ENCODE measurements at places on chromosomes 4 and X.

DNA sequence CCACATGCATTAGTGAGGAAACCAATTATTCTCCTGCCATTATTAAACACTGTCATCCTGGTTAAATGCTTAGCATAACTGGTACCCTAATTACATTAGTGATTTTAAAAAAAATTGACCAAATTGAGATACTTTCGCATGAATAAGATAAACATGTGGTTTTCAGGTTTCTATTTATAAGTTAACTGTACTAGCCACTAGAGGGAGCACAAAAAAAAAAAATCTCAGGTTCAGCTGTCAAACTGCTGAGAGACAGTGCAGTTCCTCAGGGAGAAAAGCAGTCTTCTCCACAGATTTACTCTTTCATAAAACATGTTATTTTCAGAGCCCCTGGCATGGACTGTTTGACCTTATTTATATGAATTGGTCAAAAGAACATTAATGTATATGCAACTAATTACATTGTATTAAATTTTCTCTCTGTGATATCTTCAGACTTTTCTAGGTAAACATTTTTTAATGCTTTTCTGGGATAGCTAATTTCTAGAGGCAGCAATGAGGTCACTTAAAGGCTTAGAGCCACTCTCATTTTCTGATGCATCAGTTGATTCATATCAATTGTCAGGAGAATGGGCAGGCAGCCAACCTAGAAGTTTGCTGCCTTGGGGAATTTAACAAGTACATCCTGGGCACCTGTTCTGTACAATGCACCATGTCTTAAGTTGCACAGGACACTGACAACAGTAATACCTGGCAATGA lies 167.5 kb downstream of the CDS1 start:
- DNase-seq: peak; percentile 69

- peak; percentile 13 for DNase-seq
Measured at GRCh38 chrX:80021621-80022020, 7.1 kb downstream of the TBX22 start.

GRCh38 chr4:106273831-106274230 lies 42.2 kb downstream of the TBCK start:
- DNase-seq: peak; percentile 64

DNA sequence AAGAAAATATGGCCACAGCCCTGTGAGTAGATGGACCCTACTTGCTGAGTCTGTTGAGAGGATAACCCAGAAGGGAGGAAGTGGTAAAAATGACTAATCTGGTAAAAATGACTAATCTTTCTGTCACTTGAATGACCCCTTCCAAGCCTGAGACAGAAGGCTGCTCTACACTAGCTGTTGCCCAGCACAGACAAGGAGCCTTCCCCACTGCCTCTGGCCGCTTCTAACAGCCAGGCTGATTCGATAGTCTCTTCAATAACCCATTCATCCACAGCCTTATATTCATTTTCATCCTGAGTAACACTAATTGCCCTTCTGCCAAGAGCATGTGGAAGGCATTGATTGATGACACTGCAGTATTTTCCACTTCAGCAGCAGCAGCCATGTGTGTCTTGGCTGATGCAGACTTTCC lies 18.4 kb downstream of the MAGEB17 start:
- DNase-seq: no peak

DNA sequence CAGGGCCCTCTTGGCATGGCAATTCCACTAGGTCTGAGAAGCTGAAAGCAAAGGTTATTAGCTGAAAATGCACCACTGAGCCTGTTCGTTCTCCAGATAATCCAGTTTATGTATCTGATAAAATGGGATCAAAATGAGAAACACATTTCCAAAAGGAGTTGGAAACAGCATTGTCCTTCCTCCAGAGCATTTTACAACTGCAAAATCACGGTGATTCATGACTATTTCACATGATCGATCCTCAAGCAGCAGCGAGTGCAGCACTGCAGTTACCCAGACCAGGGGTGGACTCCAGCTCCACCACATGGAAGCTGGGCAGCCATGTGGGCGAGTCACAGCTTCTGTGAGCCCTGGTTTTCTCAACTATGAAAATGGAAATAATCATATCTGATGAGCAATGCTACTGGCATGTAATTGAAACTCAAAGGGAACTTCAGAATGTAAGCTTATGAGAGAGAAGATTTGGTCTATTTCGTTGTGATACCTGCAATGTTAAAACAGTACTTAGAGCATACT lies 78.7 kb upstream of the MSX1 start:
- DNase-seq: no peak

GRCh38 chr4:112451831-112452230 lies 64.1 kb downstream of the NEUROG2 start:
- DNase-seq: no peak

DNA sequence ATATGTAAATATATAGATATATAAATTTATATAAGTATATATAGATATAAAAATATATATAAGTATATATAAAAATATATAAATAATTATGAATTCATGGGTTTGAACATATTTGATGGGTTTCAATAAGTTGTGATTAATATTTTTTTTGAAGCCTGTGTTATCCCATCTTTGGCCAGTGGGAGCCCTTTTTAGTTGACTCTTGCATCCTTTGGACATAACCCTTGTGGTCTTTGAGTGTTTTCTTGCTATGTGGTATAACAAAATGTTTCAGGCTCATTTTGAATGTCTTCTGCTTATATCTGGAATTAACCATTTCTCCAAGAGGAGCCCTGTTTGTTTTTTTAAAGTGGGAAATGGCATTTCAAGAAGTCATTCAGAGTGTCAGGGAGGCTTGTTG lies 15.2 kb downstream of the SNX25 start:
- no peak for DNase-seq

DNA sequence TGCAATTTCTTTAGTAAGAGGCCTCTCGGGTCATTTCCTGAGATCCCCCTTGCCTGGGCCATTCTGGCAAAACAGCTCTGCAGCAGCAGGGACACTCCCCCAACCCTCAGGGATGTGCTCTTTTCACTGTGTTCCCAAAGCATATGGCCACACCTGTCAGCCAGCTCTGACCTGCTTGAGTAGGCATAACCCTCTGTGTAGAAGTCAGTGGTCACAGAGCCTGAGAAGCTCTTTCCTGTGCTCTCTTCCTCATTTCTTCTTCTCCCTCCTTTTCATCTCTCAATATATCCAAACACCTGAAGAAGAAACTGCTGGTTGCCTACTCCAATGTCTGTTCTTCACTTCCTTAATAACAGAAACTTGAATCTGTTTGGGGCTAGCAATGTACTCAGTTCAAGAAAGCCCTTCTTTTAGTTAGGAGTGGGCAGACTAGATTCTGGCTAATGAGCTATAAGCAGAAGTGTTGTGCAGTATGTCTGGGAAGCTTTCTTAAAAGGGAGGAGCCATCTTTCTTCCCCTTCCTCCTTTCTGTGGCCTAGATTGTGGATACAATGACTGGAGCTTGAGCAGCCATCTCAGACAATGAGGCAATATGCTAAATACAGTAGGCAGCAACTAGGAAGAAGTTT lies 73.3 kb downstream of the PRPS1 start:
- DNase-seq: no peak

- DNase-seq: no peak
Measured at GRCh38 chr4:102168580-102168979, 176.7 kb downstream of the SLC39A8 start.

DNA sequence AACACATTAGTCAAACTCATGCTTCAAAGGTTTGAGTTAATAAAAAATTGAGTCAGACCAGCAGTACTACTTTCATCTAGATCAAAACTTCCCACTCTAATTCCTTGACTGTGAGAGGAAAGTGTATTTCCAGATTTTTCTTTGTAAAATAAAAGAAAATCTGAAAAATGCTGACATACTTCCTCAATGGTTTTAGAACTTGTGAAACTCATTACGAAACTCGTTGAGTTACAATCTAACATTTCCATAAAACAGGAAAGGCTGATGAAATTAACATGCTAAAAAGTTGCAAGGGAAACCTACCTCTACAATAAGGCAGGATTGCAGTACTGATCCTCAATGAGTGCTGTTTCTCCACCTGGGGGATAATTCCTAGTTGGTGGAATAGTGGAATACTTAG lies 217.8 kb upstream of the HCCS start:
- no peak for DNase-seq

DNA sequence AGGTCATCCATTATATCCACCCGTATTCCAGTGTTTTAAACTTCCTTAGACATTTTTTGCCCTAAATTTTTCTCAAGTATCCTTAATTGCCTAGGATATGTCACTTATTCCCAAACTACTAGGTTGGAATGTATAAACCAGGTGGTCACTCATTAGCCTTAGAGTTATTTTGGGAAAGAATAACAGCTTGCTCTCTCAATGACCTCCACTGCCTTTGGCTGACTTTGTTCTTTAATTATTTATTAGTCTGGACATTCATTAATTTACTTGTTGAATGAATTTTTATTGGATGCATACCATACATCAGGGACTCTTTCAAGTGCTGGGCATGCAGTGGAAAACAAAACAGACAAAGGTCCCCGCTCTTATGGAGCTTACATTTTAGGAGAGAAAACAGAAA lies 609.3 kb upstream of the IGFBP7 start:
- no peak for DNase-seq

DNA sequence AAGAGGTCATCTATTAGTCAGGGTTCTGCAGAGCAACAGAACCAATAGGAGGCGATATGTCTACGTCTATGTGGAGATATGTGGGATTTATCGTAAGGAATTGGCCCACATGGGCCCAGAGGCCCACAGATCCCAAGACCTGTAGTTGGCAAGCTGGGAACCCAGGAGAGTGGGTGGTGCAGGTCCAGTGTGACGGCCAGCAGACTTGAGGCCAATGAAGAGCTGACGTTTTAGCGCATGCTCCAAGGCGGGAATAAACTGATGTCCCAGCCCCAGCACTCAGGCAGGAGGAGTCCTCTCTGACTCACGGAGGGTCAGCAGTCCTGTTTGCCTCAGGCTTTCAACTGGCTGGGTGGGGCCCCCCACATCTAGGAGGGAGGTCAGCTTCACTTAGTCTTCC lies 21.3 kb downstream of the SPACA5 start:
- DNase-seq: no peak

- DNase-seq: no peak
Measured at GRCh38 chr4:182698212-182698611, 219.0 kb downstream of the DCTD start.

DNA sequence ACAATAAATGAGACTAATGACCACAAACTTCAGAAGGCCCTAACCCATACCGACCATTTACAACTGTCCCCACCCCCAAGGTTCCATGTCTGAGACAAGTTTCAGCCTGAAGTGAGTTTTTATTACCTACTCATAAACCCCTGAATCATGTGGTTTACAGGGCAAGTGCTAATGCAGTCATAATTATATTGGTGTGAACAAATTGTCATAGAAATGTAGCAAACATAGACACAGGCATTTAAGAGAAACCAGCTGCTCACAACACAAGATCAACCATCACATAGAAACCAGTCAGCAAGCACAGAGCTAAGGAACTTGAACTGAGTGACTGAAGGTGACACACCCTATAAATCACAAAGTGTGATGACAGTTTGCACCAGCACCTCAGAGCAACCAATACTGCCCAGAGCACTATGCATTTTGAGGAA lies 173.8 kb upstream of the MID1 start:
- DNase-seq: no peak

DNA sequence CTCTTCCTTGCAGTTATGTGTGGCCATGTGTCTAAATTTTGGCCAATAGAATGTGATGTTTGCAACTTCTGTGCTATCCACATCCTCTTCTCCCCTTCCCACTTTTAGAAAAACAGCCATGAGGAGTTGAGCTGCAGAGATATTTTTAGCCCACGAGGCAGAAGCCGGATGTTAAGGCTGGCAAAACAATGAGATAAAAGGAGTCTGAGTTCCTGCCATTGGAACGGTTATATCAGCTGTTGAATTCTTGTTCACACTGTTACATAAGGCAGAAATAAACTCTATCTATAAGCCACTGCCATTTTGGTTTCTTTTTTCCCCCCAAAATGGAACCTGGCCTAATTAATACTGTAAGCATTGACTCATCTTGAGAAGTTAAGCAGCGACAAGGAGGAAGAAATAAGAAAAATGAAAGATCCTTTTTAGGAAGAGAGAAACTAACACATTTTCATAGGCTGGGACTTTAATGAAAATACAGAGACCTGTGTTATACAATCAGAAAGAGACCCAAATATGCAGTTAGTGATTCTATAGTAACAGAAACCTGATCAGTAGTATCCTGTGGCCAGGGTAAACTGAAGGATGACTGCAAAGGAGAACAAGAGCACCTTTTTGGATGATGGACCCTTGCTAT lies 200.5 kb downstream of the INPP4B start:
- peak; percentile 62 for DNase-seq

GRCh38 chrX:41475591-41476241 lies 28.6 kb downstream of the NYX start:
- DNase-seq: no peak

DNA sequence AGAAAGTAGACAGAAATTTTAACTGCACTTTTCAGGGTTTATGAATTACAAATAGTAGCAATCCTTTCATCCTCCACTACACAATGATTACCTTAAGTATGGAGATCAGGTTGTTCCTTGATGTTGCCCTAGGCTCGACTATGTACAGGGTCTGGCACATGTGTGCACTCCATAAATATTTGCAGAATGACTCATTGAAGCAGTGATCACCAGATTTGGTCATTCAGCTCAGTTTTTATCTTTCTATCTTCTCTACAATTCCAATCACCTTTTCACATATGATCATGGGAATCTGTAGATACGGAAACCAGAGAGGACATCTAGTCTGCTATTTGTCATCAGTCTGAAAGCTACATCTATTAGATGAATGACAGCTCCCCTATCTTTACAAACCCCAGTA lies 171.7 kb upstream of the HCCS start:
- DNase-seq: peak; percentile 15

DNA sequence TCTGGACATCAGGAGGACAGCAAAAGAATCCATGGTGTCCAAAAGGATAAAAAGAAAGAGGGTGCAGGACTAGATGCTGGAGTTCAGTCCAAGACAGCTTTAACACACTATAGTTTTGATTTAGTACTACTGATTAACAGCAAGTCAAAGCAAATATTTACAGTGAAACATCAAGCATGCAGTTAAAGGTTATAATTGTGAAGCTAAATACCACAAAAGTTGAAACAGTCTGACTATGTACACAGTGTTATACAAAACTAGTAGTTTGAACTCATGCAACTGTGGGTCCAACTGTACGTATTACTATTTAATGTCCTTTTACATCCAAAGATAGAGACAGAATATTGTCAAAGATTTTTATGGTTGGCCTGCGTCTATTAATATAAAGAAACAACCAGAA lies 57.6 kb downstream of the CHIC2 start:
- no peak for DNase-seq

DNA sequence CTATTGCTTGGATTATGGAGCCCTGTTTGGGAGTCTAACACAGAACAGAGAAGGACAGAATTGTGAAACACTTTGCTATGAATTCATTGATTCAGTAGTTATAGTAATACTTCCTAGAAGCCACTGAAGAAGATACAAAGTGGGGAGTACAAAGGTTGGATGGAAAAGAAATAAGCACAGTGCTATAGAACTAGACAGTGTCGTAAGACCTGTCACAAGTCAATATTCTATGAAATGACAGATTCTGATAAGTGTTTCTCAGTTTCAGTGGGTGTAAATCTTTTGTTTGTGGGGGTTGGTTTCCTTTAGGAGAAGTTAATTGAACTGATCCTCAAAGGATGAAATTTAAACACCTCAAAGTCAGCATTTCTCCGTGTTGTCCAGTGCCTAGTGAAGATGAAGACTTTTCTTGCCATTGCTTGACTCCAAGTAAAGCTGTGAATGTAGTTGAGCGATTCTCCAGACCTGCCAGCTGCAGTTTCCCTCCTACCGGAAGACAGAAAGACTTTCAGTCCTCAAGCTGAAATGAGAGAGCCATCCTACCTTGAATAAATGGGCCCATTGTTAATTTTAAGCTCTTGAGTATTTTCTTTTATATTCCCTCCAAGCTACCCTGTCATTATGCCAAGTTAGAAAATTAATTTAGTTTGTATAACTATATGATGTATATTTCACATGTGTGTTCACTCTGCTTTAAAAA lies 7.9 kb downstream of the PDLIM5 start:
- no peak for DNase-seq

Measured in cardiac muscle cell (in vitro differentiated cells and primary cell).